WTC11 (cell line): ENCODE measurements at places on chromosomes 3 and 15. TPM values are rescaled to one million over a fixed set of nuclear protein-coding genes. Genes with fewer than 3 reads are reported as not detected.

Gene DVL3
- 64.5 to 76.2 TPM (median 66.5 TPM) in 3 replicates for total RNA-seq

Gene CPNE9
- total RNA-seq, result 3.2 to 6.6 TPM (median 6.0 TPM) in 3 replicates

Gene CYB561D2
- total RNA-seq, result 9.8 to 12.0 TPM (median 11.3 TPM) in 3 replicates

Gene TP53BP1
- total RNA-seq, result 52.8 to 67.1 TPM (median 54.9 TPM) in 3 replicates

Gene ABI3BP
- 0.18 to 0.74 TPM (median 0.39 TPM) in 3 replicates for total RNA-seq

Gene CSPG5
- 3.3 to 4.4 TPM (median 3.7 TPM) in 3 replicates for total RNA-seq

Gene CLDN11
- total RNA-seq, result 12.1 to 12.6 TPM (median 12.5 TPM) in 3 replicates

Gene REC114
- not detected in 3 replicates for total RNA-seq

- no peak for DNase-seq
- no peaks in the 10 kb centered on the region for H3K4me1 ChIP-seq
- H3K27ac ChIP-seq, result no peak overlapping the region
- no peak overlapping the region for H3K4me3 ChIP-seq
Measured at GRCh38 chr3:124318656-124319055, 326.7 kb upstream of the ROPN1 start.

- H3K4me1 ChIP-seq, result peaks cover 9% of the 10 kb centered on the region; the same call in 1 of the 2 replicates
- no peaks in the 10 kb centered on the region for H3K27me3 ChIP-seq
- H3K4me3 ChIP-seq, result no peak overlapping the region
- peaks cover 9% of the 10 kb centered on the region for H3K36me3 ChIP-seq
- no peak overlapping the region for H3K27ac ChIP-seq
Measured at GRCh38 chr15:95363646-95364045, 966.9 kb upstream of the NR2F2 start.

DNA sequence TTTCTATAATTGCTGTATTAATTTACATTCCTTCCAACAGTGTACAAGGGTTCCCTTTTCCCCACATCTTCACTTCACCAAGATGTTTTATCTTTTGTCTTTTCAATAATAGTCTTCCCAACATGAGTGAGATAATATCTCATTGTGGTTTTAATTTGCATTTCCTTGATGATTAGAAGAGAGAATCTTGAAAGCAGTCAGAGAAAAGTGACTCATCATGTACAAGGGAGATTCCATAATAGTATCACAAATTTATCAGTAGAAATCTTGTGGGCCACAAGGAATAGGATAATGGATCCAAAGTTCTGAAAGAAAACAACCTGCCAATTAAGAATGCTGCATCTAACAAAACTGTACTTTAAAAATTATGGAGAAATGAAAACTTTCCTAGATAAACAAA lies 189.3 kb downstream of the NECTIN3 start:
- no peak overlapping the region for H3K27ac ChIP-seq
- H3K36me3 ChIP-seq, result no peaks in the 10 kb centered on the region
- H3K27me3 ChIP-seq, result no peaks in the 10 kb centered on the region
- H3K4me1 ChIP-seq, result no peaks in the 10 kb centered on the region

DNA sequence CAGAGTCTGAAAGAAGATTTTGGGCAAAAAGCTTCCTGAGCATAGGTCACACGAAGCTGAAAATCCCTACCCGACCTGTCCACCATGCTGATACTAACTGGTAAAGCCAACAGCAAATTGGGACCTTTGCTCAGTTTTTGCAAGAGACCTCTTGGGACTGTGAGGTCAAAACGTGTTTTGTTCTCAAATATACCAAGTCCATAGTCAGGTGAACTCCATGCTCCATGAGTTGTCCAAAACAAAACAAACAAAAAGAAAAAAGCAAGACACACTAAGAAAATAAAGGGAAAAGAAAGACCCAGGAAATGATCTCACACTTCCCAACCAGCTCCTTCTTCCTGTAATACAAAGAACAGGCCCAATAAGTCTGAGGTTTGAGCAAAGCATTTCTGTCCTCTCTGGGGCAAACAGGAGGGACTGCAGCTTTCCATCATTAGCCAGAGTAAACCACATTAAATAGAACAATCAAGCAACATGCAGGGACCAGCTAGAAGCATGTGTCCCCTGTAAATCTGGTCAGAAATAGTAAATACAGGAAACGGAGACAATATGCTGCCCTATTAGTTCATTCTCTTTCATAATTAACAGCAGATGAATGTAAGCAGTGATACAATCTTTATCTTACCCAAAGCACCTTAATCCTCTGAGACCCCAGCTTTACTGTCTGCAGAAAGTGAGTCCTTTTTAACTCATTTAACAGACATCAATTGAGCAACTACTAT lies 125.0 kb upstream of the LIPC start:
- no peaks in the 10 kb centered on the region for H3K27me3 ChIP-seq
- H3K4me3 ChIP-seq, result no peak overlapping the region
- H3K27ac ChIP-seq, result no peak overlapping the region
- no peaks in the 10 kb centered on the region for H3K36me3 ChIP-seq

DNA sequence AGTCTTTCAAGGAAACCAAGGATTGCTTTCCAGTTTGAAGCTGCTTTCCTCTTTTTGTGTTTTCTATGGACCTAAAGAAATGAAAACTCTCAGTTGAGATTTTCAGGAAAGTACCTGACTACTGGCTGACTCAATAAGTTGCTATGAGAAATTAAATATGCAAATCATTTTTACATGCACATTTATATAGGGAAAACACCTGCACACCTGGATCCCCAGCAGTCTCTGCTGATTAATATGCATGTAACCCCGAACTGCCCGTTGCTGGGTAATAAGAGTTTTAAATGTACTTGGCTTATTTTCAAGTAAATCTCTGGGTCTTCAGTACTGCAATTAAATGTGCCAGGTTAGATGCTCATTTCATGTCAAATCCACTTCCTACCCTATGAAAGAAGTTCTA lies 77.2 kb downstream of the KBTBD8 start:
- H3K36me3 ChIP-seq, result no peaks in the 10 kb centered on the region
- no peak overlapping the region for H3K4me3 ChIP-seq
- DNase-seq, result no peak
- H3K27me3 ChIP-seq, result no peaks in the 10 kb centered on the region
- no peak overlapping the region for H3K27ac ChIP-seq
- peaks cover 12% of the 10 kb centered on the region for H3K4me1 ChIP-seq

DNA sequence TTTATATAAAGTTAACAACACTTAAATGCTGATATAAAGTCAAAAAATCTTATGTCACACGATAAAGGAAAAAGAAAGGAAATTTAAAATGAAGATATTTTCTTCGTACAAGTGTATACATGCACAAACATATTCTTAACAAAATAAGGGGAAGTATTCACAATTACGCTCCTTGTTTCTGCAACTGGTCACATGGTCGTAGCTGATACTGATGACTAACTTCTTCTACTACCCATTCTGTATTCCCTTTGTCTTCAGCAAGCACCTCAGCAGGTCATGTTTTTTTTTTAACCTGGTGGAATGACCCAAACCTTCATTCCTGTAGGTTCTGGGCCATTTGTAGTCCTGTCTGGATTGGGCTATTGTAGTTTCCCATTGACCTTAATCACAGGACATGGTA lies 30.0 kb upstream of the CMTM8 start:
- no peak overlapping the region for H3K27ac ChIP-seq
- H3K4me1 ChIP-seq, result no peaks in the 10 kb centered on the region
- H3K27me3 ChIP-seq, result no peaks in the 10 kb centered on the region
- no peak overlapping the region for H3K4me3 ChIP-seq

DNA sequence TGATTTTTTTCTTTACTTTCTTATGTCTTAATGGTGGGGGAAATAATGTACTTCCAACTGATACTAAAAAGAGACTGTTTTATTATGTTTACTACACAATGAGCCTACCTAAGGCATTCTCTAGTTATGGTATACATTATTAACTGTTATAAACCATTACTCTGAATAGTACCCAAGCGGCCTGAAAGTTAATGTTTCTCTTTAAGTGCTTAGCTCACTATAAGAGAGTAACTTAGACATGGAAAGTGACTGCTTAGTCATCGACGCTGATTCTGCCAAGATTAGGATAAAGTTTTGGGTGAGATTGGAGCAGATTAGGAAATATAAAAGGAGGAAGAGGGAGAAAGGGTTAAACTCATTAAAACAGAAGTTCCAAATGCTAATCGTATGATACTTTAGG lies 365.0 kb downstream of the NLGN1 start:
- no peak overlapping the region for H3K4me3 ChIP-seq
- peaks cover 5% of the 10 kb centered on the region; the same call in 1 of the 2 replicates for H3K4me1 ChIP-seq
- no peak for DNase-seq
- no peaks in the 10 kb centered on the region for H3K36me3 ChIP-seq
- H3K27ac ChIP-seq, result no peak overlapping the region

DNA sequence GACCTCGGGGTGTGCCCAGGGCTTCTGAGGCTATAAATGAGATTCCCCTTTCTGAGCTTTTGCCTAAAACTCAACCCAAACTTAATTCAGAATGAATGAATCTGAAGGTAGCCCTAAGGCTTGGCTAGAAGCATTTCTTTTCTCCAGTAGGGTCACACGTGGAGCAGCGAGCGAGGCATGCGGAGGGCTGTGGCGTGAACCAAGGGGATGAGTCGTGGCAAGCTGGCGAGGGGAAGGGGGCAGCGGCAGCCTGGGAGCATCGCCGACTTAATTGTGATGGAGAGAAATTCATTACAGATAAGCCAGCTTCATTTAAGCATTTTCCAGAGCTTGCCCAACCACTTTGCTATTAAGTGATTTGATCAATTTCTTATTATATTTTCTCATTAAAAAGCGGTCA lies 79.9 kb downstream of the CHSY1 start:
- no peak for DNase-seq
- H3K4me3 ChIP-seq, result no peak overlapping the region
- H3K27me3 ChIP-seq, result peaks cover 3% of the 10 kb centered on the region; the same call in 1 of the 2 replicates
- no peak overlapping the region for H3K27ac ChIP-seq

DNA sequence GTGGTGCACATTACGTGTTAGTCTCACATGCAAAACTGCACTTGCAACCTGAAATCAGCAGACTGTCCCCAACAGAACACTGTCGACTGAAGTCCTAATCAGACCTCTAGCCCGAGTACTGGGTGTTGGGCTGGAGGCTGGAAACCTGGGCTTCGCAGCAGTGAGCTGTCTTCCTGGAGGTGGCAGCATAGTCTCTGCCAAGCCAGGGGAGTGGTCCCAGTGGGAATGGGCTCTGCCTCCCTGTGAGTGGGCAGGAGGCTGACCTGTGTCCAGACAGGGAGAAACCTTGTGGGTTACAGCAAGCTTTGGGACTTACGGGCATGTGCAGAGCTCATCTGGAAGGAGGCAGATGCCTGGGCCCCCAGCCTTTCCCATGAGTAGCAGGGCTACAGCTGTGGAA lies 38.2 kb upstream of the MYZAP start:
- no peaks in the 10 kb centered on the region for H3K27me3 ChIP-seq
- H3K4me3 ChIP-seq, result no peak overlapping the region
- H3K4me1 ChIP-seq, result peaks cover 33% of the 10 kb centered on the region
- peak; percentile 29 for DNase-seq
- H3K27ac ChIP-seq, result no peak overlapping the region
- peaks cover 30% of the 10 kb centered on the region for H3K36me3 ChIP-seq

- H3K27ac ChIP-seq, result peak overlapping the region; percentile 86; the same call in 1 of the 2 replicates
- peak; percentile 86 for DNase-seq
- peaks cover 38% of the 10 kb centered on the region for H3K27me3 ChIP-seq
- H3K36me3 ChIP-seq, result peaks cover 3% of the 10 kb centered on the region
Measured at GRCh38 chr3:133040696-133041523, 2.7 kb downstream of the TMEM108 start.

GRCh38 chr3:11476735-11477144 lies 167.0 kb downstream of the VGLL4 start:
- no peak overlapping the region for H3K27ac ChIP-seq
- peaks cover 28% of the 10 kb centered on the region for H3K4me1 ChIP-seq
- DNase-seq, result no peak
- H3K36me3 ChIP-seq, result no peaks in the 10 kb centered on the region
- H3K27me3 ChIP-seq, result no peaks in the 10 kb centered on the region

- H3K36me3 ChIP-seq, result 0 out of 2 replicates have a peak, but pooled peaks cover 2% of the 10 kb centered on the region
- no peak overlapping the region for H3K27ac ChIP-seq
- H3K4me1 ChIP-seq, result peaks cover 7% of the 10 kb centered on the region
- no peaks in the 10 kb centered on the region; the same call in 1 of the 2 replicates for H3K27me3 ChIP-seq
- no peak for DNase-seq
Measured at GRCh38 chr15:27707257-27707656, 391.9 kb downstream of the OCA2 start.

DNA sequence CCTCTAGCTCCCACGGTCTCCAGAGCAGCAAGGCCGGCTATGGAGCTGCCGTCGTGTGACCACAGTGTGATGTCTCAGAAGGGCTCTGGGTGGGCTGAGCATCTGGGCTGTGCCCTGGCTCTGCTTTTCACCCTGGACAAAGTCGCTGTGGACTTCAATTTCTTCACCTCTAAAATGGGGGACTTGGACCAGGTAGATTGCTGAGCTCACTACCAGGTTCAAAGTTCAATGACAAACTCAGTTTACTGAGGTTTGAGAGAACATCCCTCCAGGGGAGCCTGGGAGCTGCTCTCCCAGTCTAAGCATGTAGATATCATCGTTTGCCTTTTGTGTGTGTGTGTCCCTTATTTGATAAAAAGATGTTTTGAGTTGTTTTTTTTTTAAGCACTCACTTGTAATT lies 25.1 kb downstream of the RLBP1 start:
- H3K36me3 ChIP-seq, result peaks cover 8% of the 10 kb centered on the region; the same call in 1 of the 2 replicates
- DNase-seq, result no peak
- H3K4me1 ChIP-seq, result peaks cover 50% of the 10 kb centered on the region
- H3K27me3 ChIP-seq, result no peaks in the 10 kb centered on the region

DNA sequence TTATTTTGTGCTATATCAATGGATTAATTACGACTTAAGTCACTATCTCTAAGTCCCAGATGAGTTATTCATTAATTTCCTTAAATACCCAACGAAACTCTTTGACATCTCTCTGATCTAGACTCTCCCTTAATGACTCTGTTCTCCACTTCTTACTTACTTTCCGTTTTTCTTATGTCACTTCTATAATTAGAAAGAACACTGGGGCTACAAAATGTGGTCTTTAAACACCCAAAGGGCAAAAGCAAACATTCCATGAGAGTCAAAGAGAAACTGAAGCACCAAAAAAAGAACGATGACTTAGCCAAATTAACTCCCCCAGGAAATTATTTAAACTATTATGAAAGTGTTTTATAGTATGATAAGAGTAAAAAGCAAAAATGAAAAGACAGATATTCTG lies 166.4 kb upstream of the UBE2E2 start:
- no peaks in the 10 kb centered on the region; the same call in 1 of the 2 replicates for H3K27me3 ChIP-seq
- H3K4me1 ChIP-seq, result peaks cover 36% of the 10 kb centered on the region
- H3K36me3 ChIP-seq, result peaks cover 26% of the 10 kb centered on the region
- H3K27ac ChIP-seq, result no peak overlapping the region
- H3K4me3 ChIP-seq, result no peak overlapping the region

DNA sequence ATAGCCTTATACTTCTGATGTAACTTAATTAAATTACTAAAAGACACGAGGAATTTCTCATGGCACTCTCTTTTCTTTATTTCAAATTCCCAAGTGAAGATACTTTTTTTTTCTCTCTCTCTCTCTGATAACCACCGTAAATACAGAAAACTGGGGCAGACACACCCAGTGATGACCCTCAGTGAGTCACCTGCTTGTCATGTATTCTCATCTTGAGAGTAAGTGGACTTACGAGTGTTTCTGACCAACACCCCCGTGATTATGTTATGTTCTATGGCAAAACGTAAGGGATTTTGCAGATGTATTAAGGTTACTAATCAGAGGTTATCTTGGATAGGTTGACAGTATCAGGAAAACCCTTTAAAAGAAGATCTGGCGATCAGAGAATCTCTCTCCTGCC lies 348.8 kb upstream of the ZNF717 start:
- H3K27ac ChIP-seq, result no peak overlapping the region; the same call in 1 of the 2 replicates
- no peaks in the 10 kb centered on the region for H3K36me3 ChIP-seq
- H3K27me3 ChIP-seq, result no peaks in the 10 kb centered on the region
- no peak overlapping the region for H3K4me3 ChIP-seq
- H3K4me1 ChIP-seq, result peaks cover 13% of the 10 kb centered on the region
- DNase-seq, result no peak
